NCI-H446 (cell line): ENCODE measurements at places on chromosomes 5 and 9.

GRCh38 chr9:14311171-14311949 lies 2.6 kb downstream of the NFIB start:
- DNase-seq, result no peak

DNA sequence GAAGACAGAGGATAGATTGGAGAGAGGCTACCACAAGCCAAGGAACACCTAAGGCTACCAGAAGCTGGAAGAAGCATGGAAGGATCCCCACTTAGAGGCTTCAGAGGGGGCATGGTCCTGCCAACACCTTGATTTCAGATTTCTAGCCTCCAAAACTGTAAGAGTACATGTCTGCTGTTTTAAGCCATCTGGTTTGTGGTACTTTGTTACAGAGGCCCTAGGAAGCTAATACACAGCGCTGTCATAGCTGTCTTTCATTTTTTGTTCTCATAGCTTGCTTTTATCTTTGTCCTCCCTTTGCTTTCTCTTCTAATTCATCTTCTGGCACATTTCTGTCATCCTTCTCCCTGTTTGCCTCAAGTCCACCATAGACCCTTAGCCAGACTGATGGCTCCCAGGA lies 104.5 kb downstream of the ATP10B start:
- DNase-seq, result no peak

DNA sequence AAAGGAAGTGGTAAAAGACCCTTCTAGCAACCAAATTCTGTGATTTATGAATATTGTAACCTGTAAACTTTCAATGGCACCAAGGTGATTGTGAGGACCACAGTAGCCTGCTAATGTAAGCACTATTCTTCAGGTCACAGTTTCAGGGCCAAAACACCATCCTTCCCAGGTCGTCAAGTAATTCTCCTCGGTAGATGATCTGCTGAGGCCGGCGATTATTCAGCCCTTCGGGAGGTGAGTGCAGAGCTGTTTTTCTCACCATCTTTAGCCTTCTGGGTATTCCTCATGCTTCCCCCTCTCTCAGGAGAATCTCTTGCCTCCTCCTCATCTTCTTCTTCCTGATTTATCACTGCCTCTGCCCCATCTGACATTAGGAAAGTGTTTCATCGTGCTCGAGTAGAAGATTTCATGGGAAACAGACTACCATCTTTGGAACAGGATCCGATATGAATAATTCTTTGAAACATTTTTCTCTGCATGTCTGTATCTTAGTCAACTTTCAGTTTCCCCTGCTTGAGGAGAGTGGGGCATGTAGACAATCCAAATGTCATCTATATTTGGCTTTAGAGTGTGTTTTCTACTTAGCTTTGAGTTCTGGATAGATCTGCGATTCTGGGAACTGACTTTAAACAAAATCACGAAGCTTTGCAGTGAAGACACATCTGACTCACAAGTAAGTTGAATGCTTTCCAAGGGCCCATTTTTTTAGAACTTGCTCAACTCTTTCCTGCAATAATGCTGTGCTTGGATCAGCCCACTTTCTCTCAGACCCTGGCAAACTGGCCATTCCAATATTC lies 173.9 kb downstream of the AOPEP start:
- no peak for DNase-seq

- peak; percentile 55 for DNase-seq
These were observed 10.8 kb downstream of the TCF7 start for GRCh38 chr5:134125039-134126015.

DNA sequence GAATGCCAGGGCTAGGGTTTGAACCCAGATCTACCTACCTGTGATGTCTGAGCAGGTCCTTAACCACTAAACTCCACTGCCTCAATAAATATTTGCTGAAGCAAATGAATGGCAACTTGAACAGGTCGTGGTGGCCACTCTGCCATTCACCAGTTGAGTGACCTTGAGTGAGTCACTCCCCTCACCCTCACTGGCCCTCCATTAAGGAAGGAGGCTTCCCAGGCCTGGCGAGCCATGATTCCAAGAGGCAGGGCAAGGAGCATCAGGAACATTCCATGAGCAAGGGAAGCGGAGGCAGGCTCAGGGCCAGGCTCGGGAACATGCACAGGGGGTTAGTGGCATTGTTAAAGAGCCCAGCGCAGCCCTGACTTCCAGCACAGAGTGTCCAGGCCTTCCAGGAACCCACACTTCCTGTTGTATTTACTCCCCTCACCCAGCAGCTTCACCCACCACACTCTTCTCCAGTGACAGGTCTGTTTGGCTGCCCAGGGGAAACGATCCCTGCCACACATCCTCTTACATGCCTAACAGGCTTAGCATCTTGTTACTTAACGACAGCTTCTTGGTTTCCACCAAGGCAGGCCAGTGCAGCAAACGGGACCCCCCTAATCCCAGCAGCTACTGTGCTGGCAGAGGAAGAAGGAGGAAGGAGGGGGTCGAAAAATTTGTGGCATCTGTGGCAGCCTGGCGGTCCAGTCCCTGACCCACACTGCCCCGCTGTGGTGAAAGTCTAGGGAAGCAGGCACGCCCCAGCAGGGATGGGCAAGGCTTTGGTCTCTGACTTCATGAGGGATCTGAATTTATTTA lies 43.7 kb upstream of the TTC1 start:
- DNase-seq, result peak; percentile 37

GRCh38 chr5:15260356-15261268 lies 239.4 kb upstream of the FBXL7 start:
- DNase-seq, result no peak

GRCh38 chr5:65926276-65926783 lies at the start of gene ERBIN:
TSS of gene ERBIN (plus strand) at chr5:65926575. CDS start at chr5:65992719, 66,144 bp downstream.
- DNase-seq, result peak; percentile 40

GRCh38 chr5:135671052-135671705 lies 92.4 kb upstream of the CXCL14 start:
- DNase-seq, result no peak

- no peak for DNase-seq
These were observed 35.0 kb downstream of the RASGEF1C start for GRCh38 chr5:180173875-180174586.

GRCh38 chr9:121498487-121499176 lies 1.0 kb downstream of the GGTA1 start:
- no peak for DNase-seq

DNA sequence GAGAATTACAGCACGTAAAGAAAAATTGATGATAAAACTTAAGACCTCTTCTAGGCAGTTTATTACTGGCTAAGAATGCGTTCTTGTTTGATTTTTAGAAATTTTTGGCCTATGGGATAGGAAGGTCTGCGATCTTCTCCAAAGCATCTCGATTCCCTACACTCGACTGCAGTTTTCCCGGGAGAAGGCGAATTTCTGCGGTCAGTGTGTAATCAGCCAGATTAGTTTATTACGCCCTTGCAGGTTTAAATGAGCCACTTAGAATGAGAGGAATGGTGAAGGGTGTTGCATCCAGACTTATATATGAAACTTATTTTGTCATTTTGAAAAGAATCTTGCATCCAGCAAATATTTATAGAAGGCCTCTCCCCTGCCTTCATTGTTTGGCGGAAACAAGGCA lies 1.2 kb downstream of the MTAP start:
- DNase-seq, result peak; percentile 37

GRCh38 chr9:137970686-137971476 lies 93.3 kb downstream of the CACNA1B start:
- no peak for DNase-seq

GRCh38 chr9:77457916-77458592 lies 190.1 kb downstream of the GNA14 start:
- peak; percentile 54 for DNase-seq

GRCh38 chr5:133817456-133817855 lies 151.0 kb downstream of the C5orf15 start:
- DNase-seq, result no peak

- no peak for DNase-seq
These were observed 52.4 kb downstream of the NIPBL start for GRCh38 chr5:36928947-36929346.

GRCh38 chr5:157915638-157916037 lies 56.7 kb upstream of the CLINT1 start:
- DNase-seq, result peak; percentile 99

DNA sequence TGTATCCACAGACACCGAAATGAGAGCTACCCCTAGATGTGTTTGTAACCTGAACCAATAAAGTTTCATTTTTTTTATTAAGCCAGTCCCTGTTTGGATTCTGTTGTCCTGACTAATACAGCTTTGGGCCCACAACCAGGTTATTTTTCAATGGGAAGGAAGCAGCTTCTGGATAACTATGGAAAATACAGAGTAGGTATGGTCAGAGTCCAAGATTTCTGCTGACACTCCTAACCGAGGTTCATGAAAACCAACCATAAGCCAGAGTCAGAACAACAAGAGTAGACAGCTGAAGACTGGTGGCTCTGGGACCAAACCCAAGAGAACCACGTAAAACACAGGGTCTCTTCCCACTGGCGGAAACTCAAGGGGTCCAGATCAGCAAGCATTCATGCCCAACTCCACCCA lies 10.8 kb downstream of the KLF9 start:
- DNase-seq, result no peak

DNA sequence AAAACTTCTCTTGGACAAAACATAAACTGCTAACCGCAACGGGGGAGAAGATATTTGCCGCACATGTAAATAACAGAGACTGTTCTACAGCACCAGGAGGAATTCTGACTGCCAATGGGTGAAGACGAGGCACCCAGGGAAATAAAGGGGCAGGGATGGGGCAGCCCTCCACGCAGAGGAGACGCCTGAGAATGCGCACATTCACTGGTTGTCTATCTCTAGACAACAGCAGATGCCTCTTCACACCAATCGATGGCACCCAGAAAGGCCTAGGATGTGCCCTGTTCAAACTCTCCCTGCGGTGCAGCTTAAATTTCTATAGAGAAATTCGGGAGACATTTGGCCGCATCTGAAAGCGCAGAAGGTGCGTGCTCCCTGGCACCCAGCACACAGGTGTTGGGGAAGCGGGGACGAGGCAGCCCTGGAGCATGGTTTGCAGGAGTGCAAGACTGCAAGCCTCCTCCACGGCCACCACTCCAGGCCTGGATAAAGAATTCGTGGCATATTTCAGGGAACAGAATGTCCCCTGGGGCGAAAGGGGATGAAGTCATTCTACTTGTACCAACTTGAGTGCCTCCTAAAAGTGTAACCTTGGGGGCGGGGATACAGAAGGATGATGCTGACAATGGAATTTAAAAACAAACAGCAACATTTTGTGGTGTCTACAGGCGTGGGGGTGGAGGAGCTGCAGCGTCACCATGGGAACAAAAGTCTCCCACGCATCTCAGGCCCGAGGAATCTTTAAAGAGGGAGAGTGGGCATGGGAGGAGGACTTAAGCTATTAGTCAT lies 6.3 kb upstream of the IRX2 start:
- DNase-seq, result no peak

- no peak for DNase-seq
These were observed 1.3 kb downstream of the TCF7 start for GRCh38 chr5:134115806-134116175.

GRCh38 chr9:123373946-123374345 lies 17.9 kb downstream of the CRB2 start:
- DNase-seq, result no peak

GRCh38 chr9:21933281-21933680 lies 60.9 kb downstream of the CDKN2A start:
- no peak for DNase-seq
